Ovary (tissue), 10 donors: ENCODE measurements at places on chromosomes 5 and 9. TPM values are rescaled to one million over a fixed set of nuclear protein-coding genes. Genes with fewer than 3 reads are reported as not detected.

DNA sequence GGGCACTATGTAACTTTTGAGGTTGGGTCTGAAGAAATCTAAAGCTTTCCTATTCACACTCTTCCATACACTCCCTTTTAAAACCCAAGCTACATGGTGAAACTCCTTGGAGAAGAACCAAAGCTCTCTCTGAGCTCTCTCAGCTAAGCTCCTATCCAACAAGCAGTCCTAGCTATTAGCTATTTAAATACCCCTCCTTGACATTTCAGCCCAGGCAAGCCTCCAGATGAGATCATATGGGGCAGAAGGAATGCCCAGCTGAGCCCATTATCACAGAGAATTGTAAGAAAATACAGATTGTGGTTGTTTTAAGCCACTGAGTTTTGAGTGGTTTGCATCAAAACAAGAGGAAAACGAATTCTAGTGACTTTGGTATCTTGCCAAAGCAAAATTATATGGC lies 15.2 kb downstream of the HSPB3 start:
- no peaks in the 10 kb centered on the region for H3K27me3 ChIP-seq
- peak; percentile 27 for DNase-seq
- H3K36me3 ChIP-seq: no peaks in the 10 kb centered on the region
- no peak overlapping the region for H3K4me3 ChIP-seq
- peaks cover 4% of the 10 kb centered on the region for H3K4me1 ChIP-seq
- H3K27ac ChIP-seq: no peak overlapping the region

DNA sequence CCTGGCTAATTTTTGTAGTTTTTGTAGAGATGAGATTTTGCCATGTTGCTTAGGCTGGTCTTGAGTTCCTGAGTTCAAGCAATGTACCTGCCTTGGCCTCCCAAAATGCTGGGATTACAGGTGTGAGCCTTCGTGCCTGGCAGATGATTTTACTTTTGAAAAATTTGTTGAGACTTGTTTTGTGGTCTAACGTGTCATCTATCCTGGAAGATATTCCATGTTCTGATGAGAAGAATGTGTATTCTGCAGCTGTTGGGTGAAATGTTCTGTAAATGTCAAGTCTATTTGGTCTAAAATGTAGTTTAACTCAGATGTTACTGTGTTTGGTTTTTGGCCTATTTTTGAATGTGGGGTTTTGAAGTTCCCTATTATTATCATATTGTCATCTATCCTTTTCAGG lies 145.6 kb downstream of the XRCC4 start:
- no peaks in the 10 kb centered on the region for H3K4me1 ChIP-seq
- no peaks in the 10 kb centered on the region for H3K36me3 ChIP-seq
- no peak for DNase-seq
- no peak overlapping the region for H3K4me3 ChIP-seq

- H3K4me1 ChIP-seq: peaks cover 12% of the 10 kb centered on the region
- no peaks in the 10 kb centered on the region for H3K27me3 ChIP-seq
- H3K36me3 ChIP-seq: no peaks in the 10 kb centered on the region
- no peak for DNase-seq
Observed at GRCh38 chr9:737400-738120, 103.9 kb upstream of the DMRT1 start.

GRCh38 chr9:108345826-108346225 lies 510.0 kb downstream of the ACTL7B start:
- H3K27ac ChIP-seq: no peak overlapping the region
- no peaks in the 10 kb centered on the region for H3K27me3 ChIP-seq
- H3K4me1 ChIP-seq: peaks cover 2% of the 10 kb centered on the region
- no peak overlapping the region for H3K4me3 ChIP-seq
- DNase-seq: no peak
- no peaks in the 10 kb centered on the region for H3K36me3 ChIP-seq

DNA sequence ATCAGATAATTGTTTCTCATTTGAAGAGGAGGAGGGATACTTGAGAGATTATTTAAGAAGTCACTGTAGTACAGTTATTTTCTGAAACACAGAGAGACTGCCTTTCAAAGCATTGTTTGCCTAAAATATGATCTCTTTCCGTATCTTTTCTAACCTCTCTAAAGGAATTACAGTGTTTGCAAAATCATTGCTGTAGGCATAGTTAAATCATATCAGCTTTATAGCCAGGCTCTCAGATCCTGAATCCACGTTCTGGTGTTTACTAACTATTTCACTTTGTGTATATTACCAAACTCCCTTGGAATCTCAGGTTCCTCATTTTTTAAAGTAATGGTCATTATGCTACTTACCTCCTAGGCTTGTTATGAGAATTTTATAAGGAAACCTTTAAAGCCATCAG lies 1151.6 kb upstream of the CDH9 start:
- no peak for DNase-seq
- H3K27ac ChIP-seq: no peak overlapping the region
- no peaks in the 10 kb centered on the region for H3K4me1 ChIP-seq

DNA sequence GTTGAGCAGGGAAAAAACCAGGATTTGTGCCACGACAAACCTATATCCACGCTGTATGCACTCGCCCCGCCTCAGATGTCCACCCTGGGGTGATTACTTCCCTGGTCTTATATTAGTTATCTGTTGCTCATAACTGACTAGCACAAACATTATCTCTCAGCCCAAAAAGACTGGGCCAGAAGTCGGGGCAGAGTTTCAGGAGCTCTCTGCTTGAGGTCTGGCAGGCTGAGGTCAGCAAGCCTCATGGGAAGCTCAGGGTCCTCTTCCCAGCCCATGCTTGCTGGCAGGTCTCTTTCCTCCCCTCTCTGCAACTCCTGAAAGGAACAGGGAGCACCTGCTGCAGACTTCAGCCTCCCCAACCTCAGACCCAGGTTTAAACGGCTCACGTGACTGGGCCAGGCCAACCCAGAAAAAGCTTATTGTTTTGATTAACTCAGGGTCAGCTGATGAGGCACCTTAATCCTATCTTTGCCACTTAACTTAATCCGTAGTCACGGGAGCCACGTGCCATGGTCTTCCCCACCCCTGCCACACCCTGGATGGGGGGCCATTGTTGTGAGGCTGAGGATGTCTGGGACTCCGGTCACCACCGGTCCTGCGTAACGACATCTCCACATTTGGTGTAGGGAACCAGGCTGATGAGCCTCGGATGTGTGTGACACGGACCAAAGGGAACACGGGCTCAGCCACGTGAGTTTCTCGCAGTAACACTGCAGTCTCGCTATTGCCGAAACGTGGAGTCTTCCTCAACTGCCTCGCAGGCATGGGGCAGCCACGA lies 123.7 kb upstream of the IRX4 start:
- no peaks in the 10 kb centered on the region for H3K36me3 ChIP-seq
- H3K4me3 ChIP-seq: no peak overlapping the region
- DNase-seq: no peak

DNA sequence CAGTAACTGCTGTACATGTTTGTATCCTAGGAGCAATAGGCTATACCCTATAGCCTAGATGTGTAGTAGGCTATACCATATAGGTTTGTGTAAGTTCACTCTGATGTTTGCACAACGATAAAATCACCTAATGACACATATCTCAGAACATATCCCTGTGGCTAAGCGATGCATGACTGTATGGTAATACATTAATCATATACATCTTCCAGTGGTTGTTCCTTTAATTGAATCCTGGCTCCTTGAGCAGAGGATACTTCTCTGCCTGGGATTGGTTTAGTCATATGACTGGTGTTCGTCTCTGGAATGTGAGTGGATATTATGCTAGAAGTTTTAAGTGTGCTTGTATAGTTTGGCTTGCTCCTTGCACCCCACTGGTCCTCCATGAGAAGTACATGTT lies 425.8 kb downstream of the MAN2A1 start:
- H3K4me1 ChIP-seq: no peaks in the 10 kb centered on the region
- H3K36me3 ChIP-seq: no peaks in the 10 kb centered on the region
- no peaks in the 10 kb centered on the region for H3K27me3 ChIP-seq

- no peak overlapping the region for H3K27ac ChIP-seq
- no peaks in the 10 kb centered on the region for H3K36me3 ChIP-seq
- H3K27me3 ChIP-seq: no peaks in the 10 kb centered on the region
Observed at GRCh38 chr9:80235752-80236151, 664.0 kb downstream of the TLE4 start.

DNA sequence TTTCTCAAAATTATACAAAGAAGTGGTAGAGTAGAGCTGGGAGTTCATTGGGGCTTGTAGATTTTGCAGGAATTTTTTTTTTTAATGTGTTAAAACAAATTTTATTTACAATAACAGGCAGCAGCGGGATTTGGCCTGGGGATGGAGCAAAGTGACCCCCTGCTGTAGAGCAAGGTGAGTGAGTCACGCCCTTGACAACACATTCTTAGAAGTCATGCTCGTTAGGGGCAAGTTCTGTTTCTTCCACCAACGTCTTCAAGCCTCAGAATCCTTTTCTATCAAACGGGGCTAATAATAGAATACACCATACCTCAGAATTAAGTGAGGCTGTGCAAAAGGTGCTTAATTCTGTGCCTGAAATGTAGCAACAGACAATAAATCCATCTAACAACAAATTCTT lies 1.1 kb upstream of the ANKDD1B start:
- H3K27ac ChIP-seq: no peak overlapping the region
- no peaks in the 10 kb centered on the region for H3K27me3 ChIP-seq
- H3K4me3 ChIP-seq: no peak overlapping the region
- no peaks in the 10 kb centered on the region for H3K4me1 ChIP-seq
- no peak for DNase-seq

DNA sequence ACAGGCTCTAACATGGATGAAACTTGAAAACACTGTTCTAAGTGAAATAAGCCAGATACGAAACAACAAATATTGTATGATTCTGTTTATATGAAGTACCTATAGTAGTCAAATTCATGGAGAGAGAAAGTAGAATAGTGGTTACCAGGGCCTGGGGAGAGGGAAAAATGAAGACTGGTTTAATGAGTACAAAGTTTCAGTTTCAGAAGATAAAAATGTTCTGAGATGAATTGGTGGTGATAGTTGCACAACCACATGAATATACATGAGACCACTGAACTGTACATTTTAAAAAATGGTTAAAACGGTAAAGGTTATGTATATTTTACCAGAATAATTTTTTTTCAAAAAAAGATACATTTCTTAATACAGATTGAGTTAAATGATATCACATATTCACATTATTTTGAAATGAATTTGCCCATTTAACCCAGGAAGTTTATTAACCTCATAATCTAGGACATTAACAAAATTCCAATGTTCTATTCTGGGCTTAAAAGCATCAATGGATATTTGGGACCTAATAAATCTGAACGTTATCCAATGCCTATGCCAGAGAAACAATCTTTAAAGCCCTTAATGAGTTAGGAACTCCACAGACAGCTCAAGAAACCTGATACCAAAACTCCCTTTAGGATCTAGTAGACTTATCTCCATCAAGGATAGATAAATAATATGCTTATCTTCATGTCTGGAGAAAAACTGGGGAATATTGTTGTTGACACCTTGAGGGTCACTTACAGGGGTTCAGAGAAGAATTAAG lies 521.3 kb downstream of the EFNA5 start:
- no peak overlapping the region for H3K4me3 ChIP-seq
- H3K36me3 ChIP-seq: no peaks in the 10 kb centered on the region

DNA sequence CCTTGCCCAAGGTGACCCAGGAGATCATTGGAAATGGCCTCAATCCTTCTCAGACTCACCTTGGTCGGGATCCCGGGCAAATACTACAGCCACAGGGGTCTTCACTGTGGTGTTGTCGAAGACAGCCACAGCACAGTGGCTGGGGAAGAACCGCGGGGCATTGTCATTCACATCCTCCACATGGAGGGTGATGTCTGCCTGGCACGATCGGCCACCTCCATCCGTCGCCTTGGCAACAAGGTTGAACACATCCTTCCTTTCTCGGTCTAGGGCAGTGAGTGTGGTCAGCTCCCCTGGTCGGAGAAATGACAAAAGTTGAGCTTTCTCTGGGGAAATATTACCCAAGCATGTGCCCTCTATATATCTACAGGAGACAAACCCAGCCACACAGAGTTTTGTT lies 56.8 kb downstream of the FAT2 start:
- H3K4me3 ChIP-seq: no peak overlapping the region
- no peaks in the 10 kb centered on the region for H3K4me1 ChIP-seq
- H3K27ac ChIP-seq: no peak overlapping the region

DNA sequence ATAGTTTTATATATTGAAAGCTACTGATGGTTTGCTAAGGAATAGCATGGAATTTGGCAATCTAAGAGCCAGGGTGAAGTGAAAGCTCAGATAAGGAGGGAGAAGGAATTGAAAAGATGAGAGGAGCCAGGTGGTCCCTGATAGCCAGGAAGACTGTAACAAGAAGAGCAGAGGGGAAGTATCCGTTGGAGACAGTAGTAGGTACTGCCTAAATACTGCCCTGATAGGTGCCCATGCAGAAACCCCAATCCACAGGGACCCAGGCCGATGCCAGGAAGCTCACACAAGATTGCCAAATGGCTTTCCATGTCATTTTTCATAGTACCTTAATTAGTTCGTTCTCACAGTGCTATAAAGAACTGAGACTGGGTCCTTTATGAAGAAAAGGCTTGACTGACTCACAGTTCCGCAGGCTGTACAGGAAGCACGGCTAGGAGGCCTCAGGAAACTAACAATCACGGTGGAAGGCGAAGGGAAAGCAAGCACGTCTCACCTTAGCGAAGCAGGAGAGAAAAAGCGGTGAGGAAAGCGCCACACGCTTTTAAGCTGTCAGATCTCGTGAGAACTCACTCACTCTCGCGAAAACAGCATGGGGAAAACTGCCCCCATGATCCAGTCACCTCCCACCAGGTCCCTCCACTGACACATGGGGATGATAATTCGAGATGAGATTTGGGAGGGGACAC lies 13.0 kb downstream of the ACTL7B start:
- H3K4me1 ChIP-seq: no peaks in the 10 kb centered on the region
- H3K27me3 ChIP-seq: no peaks in the 10 kb centered on the region
- H3K36me3 ChIP-seq: no peaks in the 10 kb centered on the region

GRCh38 chr5:81314581-81314980 lies 13.2 kb downstream of the ZCCHC9 start:
- no peaks in the 10 kb centered on the region for H3K36me3 ChIP-seq
- H3K27me3 ChIP-seq: no peaks in the 10 kb centered on the region
- H3K4me1 ChIP-seq: no peaks in the 10 kb centered on the region
- no peak overlapping the region for H3K27ac ChIP-seq
- no peak overlapping the region for H3K4me3 ChIP-seq
- no peak for DNase-seq

PLAC8L1 gene
- total RNA-seq: 0.78 TPM

C9 gene
- total RNA-seq: not detected

PCDHA4 gene
- 2.5 TPM for total RNA-seq

SPINK4 gene
- total RNA-seq: not detected

DMRT3 gene
- total RNA-seq: not detected
